IPS DF 6.9 (cell line): ENCODE measurements at places on chromosomes 3 and 15.

DNA sequence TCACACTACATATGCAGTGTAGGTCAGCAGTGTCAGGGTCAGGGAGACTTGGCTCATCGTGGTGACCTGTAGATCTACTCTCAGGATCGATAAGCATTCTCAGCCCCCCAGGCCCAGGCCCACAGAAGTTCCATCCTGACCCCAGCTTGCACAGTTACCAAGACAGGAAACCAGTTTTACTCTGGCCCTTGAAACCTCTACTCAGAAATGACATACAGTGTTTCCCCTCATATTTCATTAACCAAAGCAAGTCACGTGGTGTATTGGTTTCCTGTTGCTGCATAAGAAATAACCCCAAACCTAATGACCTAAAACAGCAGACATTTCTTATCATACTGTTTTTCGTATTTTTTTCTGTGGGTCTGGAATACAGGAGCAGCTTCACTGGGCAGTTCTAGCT is 242.2 kb downstream of the SLCO3A1 start:
- no peak for DNase-seq

DNA sequence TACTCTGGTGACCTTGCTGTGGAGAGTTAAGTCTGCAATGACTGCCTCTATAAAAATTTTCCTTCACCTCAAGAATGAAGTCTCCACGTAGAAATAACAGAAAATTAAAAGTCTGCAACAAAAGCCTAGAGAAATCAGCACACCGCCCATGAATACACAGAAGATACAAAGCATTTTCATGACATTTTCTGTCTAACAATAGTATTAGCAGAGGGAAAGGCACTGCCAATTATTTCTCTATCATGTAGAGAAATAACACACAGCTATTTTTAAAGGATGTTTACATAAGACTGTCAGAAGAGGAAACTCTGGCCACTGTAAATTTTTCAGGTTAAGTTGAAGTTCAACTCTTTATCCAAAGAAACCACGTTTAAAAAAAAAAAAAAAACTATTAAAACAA is 80.8 kb downstream of the GSK3B start:
- no peak for DNase-seq

DNA sequence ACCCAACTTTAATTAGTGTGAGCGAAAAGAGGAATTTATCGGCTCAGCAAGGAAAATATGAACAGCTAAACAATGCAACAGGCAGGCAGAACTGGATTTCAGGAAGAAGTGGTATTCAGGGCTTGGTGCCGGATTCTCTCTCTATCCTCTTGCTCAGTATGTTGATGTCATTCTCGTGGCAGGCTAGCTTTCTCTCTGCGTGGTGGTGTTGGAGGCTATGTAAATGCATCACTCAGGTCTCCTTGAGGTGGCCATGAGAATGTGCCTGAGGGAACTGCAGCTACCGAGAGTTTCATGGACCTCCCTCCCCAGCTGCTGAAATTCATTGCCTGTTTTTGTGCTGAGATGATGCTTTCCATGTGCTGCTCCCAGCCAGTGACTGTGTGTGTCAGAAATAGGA is 18.3 kb upstream of the SYN2 start:
- DNase-seq = no peak

DNA sequence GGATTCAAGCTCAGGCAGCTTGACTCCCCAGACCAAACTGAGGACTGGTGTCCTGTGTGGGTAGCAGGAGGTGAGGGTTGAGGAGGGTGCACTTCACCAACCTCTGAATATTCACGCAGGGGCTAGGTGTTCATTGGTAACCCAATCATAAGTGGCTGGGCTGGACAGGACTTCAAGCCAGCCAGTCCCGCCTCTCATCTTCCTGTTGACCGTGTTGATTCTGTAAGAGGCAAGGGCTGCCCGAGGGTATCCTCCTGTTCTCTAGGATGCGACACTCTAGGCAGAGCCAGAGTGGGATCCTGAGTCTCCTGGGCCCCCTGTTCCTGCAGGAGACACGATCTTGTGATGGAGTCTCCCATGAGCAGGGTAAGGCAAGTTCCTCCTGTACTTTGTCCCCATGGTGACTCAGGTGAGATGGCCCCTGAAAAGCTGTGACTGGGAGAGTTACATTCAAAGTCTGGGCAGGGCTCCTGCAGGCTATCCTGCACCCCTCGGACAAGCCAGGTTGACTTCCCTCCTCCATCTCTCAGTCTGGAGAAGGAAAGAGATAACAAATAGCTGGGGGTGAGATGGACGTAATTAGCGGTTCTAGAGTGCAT is 58.1 kb upstream of the POMGNT2 start:
- no peak for DNase-seq

DNA sequence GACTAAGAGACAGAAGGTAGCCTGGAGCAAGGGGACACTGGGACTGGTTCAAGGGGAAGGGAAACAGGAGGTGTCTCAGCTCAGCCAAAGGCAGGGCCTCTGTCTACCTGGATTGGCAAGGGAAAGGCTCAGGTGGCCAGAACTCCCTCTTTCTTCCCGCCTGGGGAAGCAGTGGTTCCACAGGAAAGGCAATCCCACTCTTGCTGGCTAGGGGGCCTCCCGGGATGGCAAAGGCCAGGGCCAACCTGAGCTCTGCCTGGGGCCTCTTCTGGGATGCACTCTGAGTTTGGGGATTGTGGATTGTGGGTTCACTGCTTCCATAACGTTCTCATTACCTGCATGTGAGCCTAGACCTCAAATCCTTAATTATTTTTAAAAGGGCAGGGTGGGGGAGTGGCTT is 13.0 kb upstream of the PARP6 start:
- DNase-seq = no peak

GRCh38 chr3:132382267-132382666 is 35.0 kb upstream of the DNAJC13 start:
- DNase-seq = peak; percentile 76

DNA sequence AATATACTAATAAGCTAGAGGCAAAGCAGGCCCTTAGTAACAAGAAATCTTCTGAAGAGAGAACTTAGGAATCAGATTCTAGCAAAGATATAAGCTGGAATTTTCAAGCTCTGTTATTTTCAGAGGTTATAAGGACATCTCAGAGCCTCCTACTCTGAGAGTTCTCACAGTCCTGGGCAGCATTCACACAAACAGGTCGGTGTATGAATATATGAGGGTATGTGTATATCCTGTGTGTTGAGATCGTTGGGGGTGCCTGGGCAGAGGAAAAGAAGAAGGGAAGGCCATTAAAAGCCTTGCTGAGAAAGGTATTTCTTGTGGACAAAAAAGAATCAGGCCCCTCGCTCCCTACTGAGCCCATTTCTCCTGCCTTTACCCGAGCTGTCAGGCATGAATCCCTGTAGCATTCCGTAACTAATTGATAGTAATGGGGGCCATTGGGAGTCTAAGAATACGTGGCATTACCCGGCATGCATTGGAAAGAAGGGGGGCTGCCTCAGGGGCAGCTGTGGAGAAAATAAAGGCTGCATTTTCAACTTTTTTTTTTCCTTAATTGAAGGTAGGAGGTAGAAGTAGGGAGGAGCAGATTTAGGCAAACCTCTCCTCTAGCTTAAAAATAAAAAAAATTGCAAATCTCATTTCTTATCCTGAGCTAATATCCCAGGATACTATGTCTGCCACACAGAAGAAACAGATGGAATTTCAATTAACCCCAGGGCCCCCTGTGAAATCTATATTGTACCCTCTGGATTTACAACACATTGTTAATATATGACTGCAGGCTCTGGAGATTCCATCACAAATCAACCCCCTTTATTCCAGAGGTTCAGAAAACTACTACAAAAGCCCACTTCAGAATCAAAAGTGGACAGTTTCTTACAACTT is 103.8 kb downstream of the GTPBP8 start:
- DNase-seq = no peak

- no peak for DNase-seq
Measured at GRCh38 chr3:18393906-18394305, 31.2 kb downstream of the SATB1 start.

DNA sequence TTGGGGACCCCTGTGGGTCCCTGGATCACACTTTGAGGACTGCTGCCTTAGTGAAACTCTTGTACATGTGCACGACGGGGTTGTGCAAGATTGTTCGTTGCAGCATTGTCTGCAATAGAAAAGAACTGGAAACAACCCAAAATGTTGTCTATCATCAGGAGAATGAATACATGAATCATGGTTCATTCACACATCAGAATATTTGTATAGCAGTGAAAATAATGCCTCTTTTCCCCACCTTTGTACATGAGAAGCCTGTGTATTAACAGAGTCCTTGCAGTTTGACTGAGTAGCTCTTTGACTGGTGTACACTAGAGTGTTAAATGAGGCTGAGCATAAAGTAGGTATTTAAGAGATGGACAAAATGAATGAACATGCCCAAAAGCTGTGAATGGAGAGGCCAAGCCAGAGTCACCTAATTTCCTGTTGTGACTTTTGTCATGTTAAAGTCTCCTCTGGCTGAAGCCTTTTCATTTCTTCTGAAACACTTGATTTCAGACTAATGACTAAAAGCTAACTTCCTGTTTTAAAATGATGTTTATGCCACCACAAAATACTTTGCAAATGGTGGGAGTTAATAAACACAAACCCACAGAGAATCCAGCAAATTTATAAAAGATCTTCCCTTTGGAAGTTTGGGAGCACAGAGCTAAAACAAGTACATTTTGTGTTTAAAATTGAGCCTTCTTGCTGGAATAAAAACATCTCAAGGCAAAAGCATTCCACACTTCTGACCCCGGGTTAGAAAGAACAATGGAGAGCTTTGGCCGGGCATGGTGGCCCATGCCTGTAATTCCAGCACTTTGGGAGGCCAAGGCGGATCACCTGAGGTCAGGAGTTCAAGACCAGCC is 20.6 kb upstream of the USP3 start:
- DNase-seq = no peak

DNA sequence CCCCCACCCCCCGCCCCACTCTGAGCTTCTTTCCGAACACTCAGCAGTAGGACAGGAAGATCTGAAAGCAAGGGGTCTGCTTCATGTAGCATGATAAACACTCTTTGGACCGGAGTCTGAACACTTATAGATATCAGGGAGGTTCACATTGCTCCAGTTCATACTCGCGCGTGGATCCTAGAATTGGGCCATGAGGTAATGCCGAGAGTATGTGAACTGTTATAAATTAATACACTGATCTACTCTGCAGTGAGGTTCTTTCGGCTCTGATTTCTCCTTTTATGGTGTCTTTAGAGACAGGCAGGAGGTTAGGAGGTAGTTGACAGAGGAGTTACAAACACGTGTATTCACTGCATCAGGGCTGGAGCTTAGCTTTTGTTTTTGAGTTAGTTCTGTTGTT is 223.0 kb downstream of the THSD4 start:
- DNase-seq = no peak

DNA sequence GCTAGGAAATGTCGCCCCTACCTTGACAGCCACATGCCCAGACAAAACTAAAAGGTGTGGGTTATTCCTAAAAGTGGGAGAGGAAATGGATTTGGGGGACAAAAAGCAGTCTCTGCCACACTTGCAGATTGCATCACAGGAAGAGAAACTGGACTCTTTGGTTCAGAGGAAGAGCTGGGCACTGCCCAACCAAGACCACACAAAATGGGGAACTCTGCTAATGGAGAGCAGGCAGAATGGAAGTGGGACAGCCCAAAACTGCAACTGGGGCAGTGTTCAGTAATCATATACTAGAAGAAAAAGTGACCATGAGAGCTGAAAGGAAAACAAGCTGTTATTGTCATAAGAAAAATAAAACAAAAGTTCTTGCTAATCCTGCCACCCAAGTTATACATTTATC is 138.9 kb upstream of the FRMD4B start:
- no peak for DNase-seq

DNA sequence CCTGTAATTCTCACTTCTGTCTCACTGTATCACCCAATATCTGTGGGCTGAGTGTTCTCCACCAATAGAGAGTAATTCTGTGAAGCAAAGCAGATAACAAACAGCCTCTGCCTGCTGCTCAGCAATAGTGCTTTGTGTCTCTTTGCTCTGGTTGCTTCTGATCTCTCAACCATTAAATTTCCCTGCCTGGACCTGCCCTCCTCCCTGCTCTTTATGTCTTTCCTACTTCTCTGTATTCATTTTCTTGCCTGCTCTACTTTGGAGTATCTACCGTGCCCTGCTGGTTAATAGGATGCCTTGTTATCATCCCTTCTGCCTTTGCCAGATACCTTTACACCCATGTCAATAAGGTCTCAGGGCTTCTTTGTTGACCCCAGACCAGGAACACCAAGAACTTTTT is 102.9 kb upstream of the CGNL1 start:
- no peak for DNase-seq

DNA sequence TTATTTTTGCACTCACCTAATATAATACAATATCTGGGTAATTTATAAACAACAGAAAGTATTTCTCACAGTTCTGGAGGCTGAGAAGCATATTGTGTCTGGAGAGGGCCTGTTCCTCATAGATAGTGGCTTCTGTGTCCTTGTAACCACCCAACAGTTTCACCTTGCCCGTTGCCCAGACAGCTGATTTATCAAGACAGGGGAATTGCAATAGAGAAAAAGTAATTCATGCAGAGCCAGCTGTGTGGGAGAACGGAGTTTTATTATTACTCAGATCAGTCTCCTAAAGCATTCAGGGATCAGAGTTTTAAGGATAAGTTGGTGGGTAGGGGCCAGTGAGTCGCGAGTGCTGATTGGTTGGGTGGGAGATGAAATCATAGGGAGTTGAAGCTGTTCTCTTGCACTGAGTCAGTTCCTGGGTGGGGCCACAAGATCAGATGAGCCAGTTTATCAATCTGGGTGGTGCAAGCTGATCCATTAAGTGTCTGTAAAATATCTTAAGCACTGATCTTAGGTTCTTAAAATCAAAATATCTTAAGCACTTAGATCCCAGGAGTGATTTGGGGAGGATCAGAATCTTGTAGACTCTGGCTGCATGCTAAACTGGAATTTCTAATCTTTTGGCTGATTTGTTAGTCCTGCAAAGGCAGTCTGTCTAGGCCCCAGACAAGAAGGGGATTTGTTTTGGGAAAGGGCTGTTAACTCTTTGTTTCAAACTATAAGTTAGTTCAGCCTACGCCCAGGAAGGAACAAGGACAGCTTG is 33.9 kb upstream of the C15orf39 start:
- DNase-seq = no peak

- no peak for DNase-seq
Measured at GRCh38 chr15:43274136-43274535, 7.4 kb upstream of the TGM5 start.

DNA sequence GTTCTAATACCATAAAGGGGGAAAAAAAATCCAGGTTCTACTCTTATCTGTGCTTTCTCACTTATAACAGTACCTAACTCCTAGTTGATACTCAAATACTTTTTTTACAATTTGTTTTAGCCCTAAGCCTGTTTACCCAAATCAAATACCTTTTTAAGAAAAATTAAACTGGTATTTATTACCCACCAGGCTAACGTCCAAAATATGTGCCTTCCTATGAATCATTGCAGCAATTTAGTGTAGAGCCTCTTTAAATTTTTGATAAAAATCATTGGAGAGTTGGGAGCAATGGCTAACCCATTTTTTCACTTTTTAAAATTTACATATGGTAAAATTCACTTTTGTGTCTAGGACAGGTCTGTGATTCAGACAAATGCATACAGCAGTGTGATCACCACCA is 27.9 kb downstream of the FILIP1L start:
- no peak for DNase-seq
